Activated naive CD4-positive, alpha-beta T cell treated with anti-CD3 and anti-CD28 coated beads, Interleukin-2, amount 50 U/mL, for 72 hours (primary cell): ENCODE measurements at places on chromosomes 3 and 15. TPM values are rescaled to one million over a fixed set of nuclear protein-coding genes. Genes with fewer than 3 reads are reported as not detected.

GRCh38 chr3:155382396-155383042 is 89.0 kb upstream of the STRIT1 start:
- no peak for DNase-seq

DNA sequence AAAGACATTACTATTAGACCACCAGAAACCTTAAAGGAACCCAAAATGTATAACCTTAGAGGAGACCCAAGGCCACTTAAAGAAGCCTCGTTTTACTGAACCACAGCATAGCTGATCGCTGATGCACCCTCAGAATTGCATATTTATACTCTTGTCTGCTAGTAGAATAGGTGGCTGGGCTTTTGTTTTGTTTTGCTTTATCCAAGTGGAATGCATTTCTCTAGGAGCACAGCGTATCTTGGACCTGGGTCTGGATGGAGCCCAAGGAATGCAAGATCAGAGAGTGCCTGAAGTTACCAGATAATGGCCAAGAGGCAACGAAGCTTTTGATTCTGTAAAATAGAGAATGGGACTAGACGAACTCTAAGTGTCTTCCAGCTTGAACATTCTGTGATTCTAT is 129.2 kb upstream of the COL8A1 start:
- no peak for DNase-seq

USP50 gene
- total RNA-seq: not detected

DNAH12 gene
- 0.05 TPM for total RNA-seq
